ENCODE measurements at places on chromosomes 5 and 9.

DNA sequence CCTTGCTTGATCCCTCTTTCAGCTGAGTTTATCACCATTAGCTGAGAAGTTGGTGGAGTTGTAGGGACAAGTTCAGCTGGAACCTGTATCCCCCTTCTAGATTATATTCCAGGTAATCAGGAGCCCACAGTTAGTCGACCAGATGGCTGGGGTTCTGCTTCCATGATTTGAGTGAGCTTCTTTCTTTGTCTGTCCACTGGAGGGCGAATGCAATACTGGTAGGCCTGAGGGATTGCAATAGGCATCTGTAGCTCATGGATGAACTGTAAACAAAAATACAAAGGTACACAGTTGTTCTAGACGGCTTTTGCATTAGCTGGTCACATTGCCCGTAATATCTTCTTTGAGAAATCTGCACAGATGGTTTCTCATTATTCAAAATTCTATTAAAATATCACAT, 88.9 kb downstream of the PCSK5 start:
- no peak for DNase-seq

- no peak for DNase-seq
These were observed 148.5 kb downstream of the C9orf152 start for GRCh38 chr9:110059461-110059860.

DNA sequence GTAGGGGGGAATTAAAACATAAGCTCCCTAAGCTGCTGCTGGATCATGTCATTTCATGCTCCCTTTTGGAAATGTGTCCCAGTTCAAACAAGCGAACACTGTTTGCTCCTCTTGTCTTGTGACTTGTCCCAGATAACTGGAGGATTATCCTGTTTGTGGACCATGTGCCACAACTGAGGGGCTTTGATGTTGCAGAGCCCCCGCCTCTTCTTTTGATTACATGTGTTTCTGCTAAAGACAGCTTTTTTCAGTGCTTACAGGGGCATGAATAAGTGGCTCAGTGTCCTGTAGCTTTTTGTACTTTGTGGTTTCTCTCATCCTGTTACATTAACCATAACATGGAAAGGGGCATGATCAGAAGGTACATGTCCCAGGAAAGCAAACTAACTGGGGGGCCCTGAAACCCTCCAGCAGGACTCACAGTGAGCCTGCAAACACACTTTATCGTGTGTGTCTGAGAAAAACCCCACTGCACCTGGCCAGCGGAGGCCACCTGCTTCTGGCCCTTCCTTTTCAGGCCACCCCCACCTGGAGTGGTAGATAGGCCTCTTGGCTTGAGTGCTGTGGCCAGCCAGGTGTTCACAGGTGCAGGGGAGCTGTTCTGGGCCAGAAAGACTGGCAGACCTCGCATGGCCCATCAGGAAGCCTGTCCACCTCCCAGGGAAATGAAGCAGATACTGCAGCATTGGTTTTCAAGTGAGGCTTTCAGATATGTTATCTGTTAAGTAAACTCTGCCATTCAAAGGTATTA, 285.6 kb downstream of the FANCC start:
- peak; percentile 83 for DNase-seq

- DNase-seq, result no peak
These were observed 169.4 kb downstream of the PAPPA start for GRCh38 chr9:116323012-116323411.

DNA sequence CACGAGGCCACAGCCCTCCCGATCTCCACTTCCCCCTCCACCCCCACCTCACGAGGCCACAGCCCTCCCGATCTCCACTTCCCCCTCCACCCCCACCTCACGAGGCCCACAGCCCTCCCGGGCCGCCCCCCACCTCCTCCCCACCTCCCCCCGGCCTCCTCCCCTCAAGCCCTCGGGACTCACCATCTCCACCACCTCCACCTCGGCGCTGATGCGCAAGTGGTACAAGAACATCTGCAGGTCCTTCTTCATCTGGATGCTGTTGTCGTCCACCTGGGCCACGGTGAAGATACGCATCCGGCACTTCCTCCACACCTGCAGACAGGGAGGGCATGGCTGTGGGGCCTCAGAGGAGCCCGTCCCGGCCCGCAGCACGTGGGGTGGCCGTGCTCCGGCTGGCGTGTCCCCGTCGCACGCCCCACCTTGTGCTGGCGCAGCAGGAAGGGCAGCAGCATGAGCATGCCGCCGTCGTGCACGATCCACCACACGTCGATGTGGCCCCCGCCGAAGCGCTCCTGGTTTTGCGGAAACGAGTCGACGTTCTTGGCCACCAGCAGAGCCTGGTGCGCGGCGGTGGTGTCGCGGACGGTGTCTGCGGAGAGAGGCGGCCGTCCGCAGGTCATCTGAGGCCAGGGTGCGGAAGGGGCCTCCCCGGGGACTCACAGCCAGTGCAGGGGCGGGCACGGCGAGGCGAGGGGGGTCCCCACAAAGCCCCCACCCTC, 48.0 kb downstream of the SLC12A7 start:
- DNase-seq, result no peak

GRCh38 chr5:179953987-179954386, 46.3 kb upstream of the TBC1D9B start:
- DNase-seq, result no peak

- no peak for DNase-seq
These were observed 18.9 kb downstream of the CLPTM1L start for GRCh38 chr5:1325870-1326531.

DNA sequence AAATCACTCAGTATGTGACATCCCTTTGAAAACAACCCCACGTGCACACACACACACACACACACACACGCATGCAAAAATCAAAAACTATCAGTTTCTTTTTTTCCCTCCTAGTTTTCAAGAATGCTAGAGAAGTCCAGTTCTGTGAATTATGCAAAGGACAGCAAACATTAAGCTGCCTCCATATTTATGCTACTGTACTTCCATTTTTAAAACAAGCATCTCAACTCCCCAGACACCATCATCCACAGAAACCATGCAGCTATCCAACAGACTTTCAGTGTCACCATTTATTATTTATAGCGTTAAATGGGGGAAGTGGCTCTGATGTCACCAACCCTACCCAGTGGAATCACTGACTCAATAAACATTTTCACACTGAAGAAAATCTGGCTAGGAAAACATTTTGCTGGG, 1.6 kb downstream of the FBXW11 start:
- DNase-seq, result no peak

- no peak for DNase-seq
These were observed 38.0 kb downstream of the TMEM161B start for GRCh38 chr5:88230546-88231066.

DNA sequence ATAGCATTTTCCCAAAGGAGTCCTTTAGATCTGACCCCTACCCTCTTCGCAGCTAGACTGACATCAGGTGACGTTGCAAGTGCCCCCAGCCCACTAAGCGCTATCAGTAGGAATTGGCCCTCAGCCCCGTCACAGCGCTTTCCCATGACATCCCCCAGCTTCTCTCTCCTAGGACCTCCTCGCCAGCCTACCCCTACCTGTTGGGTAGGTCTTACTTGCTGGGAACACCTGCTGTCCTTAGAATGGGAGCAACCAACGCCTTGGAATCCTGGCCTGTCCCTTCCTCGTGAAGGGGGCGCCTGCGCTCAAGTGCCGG, 584 bp upstream of the PIP5K1B start:
- DNase-seq, result no peak

- DNase-seq, result no peak
These were observed 11.8 kb upstream of the IFNW1 start for GRCh38 chr9:21153336-21154017.

DNA sequence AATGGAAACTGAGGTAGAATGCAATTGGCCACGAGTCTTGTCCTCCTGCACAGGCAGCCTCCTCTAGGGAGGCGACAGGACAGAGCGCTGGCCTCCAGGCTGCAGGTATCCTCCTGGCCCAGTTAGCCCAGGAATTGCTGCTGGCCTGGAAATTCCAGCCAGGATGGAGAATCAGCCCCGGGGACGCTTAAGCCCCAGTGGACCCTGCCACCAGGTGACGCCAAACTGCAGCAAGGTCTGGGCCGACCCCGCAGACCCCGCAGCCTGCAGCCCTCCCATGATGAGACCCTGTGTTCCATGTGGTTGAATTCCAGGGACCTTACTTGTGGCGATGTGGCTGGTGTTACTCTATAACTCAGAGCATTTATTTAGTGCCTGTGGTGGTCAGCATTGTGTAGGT, 7.3 kb downstream of the CACFD1 start:
- no peak for DNase-seq

- DNase-seq, result no peak
These were observed 1686.5 kb upstream of the ACO1 start for GRCh38 chr9:30697958-30698357.

DNA sequence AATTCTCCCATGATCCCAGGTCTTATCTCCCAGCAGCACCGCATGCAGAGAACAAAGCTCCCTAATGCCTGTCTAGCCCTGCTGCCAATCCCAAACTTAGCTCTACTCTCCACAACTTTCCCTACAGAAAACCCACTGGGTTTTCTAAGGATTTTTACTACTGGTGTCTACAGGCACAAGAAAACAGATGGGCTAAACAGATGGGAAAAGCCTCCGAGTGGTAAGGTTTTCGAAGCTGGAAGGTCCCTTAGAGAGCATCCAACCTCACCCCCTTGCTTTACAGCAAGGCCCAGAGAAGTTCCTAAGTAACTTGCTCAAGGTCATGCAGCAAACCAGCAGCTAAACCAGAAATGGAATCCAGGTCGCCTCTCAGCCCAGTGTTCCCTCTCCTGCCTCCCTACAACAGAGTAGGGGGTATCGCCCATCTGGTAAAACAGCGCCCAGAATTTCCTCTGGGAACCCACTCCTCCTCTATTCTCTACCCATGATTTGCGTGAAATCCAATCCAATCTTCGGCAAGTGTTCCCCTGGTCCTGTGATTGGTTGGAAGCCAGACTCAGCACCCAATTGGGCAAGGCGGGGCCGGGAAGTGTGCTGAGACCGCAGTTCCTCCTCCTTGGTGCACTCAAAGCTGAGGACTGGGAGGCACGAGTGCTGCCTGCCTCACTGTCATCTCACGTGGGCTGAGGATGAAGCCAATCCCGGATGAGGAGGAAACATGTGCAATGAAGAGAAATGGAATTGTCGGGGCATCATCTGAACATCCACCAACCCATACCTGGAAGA, 20.8 kb downstream of the CPLX2 start:
- no peak for DNase-seq

DNA sequence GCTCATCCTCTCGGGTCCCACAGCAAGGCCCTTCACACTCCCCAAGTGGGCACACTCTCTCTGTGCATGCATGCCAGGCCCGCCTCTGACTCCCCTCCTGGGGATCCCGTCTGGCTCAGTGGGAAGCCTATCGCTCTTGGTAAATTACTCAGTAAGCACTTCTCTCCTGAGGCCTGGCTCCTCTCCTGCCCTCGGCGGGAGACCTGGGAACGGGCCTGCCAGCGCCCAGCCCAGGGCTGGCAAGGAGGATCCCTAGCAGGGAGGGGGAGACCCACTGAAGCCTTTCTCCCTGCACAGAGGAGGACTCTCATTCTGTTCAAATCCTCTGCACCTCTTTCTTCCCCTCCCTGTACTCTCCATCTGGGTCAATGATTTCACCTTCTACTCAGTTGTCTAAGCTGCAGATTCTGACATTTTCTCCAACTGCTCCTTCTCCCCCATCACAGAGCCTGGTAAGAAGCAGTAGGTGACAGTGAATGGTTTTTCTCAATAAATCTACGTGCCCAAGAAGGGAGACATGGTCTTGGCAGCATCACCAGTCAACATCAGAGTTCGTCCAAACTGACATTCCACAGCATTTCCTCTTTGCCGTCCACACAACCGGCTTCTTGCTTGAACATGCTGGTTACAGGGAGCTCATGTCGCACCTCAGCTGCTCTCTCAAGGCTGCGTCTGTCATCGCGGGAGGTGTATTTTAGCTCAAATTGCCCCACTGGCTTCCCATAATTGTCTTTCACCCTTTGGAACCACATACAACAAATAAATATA, 81.9 kb downstream of the GPR21 start:
- no peak for DNase-seq

DNA sequence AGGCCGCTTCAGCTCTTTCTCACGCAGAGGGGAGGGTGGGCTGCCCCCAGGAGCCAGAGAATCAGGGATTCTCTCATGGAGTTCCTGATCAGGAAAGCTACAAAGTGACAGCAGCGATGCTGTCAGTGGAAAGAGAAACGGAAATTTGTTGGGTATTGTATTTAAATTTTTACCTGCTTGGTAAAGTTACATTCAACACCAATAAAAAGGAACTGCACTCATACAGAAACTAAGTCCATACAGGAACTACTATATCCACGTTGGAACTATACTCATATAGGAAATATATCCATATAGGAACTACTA, 325.5 kb upstream of the IRX4 start:
- no peak for DNase-seq

DNA sequence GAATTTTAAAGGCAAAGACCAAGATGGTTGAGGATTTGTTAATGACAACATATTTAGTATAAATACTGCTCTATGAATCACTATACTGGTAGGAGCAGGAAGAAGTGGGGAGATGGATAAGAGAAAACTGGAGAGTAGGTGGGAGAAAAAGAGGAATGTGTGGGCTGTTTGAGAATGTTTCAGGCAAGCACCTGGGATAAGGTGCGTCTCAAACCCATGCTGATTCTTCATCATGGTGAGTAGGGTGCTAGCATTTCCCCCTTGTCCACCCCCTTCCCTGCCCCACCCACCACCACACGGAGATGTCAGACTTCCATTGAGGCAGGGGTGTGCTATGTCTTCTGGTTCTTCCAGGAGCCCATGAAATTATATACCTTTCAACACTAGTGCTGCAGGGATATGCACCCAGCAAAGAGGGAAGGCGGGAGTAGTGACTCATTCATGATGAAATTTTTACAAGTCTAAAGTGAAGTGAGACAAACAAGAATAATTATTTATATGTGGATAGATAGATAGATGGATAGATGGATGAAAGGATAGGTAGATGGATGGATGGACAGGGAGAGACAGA, 54.3 kb downstream of the MTX3 start:
- no peak for DNase-seq

- DNase-seq, result no peak
These were observed 11.4 kb downstream of the VDAC1 start for GRCh38 chr5:133993185-133993936.

DNA sequence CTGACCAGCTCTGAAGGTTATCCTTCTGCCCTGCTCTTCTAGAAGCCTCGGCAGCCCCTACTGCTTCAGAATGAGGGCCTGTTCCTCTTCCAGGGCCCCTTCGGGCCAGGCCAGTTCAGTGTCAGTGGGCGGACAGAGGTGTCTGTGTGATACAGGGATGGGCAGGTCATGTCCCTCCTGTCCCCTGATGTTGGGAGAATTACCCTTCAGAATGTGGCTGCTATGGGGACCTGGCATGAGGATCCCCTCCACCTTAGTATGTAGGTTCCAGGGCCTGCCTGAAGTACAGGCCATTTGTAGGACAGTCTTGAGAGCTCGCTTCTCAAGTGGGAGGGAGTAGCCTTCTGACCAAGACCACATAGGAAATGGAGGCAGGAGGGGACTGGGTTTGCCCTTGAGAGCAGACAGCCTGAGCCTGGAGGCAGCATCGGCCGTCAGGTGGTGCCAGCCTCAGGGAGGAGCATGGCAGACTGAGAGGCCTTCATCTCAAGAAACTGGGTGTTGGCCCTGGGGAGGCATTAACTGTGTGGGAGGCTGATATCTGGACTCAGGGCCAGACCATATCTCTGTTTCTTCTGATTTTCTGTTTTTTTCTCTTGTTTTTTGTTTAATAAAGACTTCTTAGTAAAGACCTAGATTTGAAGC, 32.0 kb downstream of the ANGPTL2 start:
- DNase-seq, result no peak

All from NCI-H774 (cell line).